ENCODE measurements at places on chromosomes 5 and 9.

DNA sequence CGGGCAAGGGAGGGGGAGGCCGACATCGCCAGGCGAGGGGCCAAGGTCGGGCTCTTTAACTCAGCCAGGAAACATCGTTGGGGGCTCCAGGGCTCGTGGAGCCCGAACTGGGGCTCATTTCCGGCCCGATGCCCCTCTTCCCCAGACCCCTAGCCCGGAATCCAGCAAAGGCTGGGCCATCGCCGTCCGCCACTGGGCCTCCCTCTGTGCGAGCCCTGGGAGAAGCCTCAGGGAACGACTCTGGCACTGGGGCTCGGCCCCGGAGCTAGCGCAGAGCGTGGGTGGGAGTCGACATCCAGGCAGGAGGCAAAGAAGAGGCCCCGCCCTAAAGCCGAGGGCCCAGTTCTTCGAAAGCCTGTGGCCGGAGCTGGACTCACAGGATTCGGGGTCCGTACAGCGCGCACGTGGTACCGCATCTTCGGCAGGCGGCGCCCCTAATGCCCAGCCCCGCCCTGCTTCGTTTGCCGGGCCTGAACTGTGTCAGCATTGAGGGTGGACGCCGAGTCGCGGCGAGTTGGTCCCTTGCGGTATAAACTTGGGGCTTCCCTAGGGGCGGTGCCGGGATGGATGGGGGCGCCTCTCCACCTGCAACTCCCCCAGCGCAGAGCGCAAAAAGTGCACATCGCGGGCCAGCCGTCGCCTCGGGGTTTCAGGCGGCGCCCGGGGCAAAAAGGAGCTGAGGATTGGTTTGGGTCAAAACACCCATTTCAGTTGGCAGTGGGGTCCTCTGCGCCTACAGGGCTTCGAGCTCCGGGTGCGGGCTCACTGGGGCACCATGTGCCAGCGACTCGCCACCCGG, 3.6 kb upstream of the PAX5 start:
- no peak for DNase-seq

GRCh38 chr9:100377015-100377414, 24.3 kb upstream of the TEX10 start:
- DNase-seq = no peak

- DNase-seq = no peak
These were observed 207.5 kb upstream of the TBCA start for GRCh38 chr5:77983482-77984199.

- DNase-seq = no peak
These were observed 8.4 kb downstream of the LMX1B start for GRCh38 chr9:126621919-126622735.

Data from fibroblast of gingiva (primary cell).